ENCODE measurements at places on chromosomes 12 and 14. TPM values are rescaled to one million over a fixed set of nuclear protein-coding genes. Genes with fewer than 3 reads are reported as not detected.

The ADIPOR2 gene
- polyA plus RNA-seq: 50.7 TPM

The KLRD1 gene
- polyA plus RNA-seq: 0.22 TPM

The PLA2G1B gene
- 0.33 TPM for polyA plus RNA-seq

The GNG2 gene
- 68.9 TPM for polyA plus RNA-seq

The CABP1 gene
- 6.6 TPM for polyA plus RNA-seq

The SELPLG gene
- polyA plus RNA-seq: 2.2 TPM

The CACNA2D4 gene
- 3.2 TPM for polyA plus RNA-seq

The FOXN3 gene
- polyA plus RNA-seq: 33.2 TPM

The IL31 gene
- not detected for polyA plus RNA-seq

The GYS2 gene
- 0.10 TPM for polyA plus RNA-seq

The LBHD2 gene
- polyA plus RNA-seq: not detected

The SLC38A4 gene
- 28.0 TPM for polyA plus RNA-seq

The OR4Q3 gene
- polyA plus RNA-seq: not detected

The TCL1B gene
- 0.20 TPM for polyA plus RNA-seq

The ANAPC5 gene
- polyA plus RNA-seq: 185 TPM

The BHLHE41 gene
- 1.5 TPM for polyA plus RNA-seq

The CLEC4C gene
- not detected for polyA plus RNA-seq

The TOMM20L gene
- 1.8 TPM for polyA plus RNA-seq

The GMPR2 gene
- polyA plus RNA-seq: 65.6 TPM

The HOXC4 gene
- 136 TPM for polyA plus RNA-seq

All from left renal pelvis (tissue), 4 donors.